Activated naive CD4-positive, alpha-beta T cell treated with anti-CD3 and anti-CD28 coated beads, Interleukin-2, amount 50 U/mL, for 72 hours (primary cell): ENCODE measurements at places on chromosomes 5 and 9. TPM values are rescaled to one million over a fixed set of nuclear protein-coding genes. Genes with fewer than 3 reads are reported as not detected.

The CFAP77 gene
- total RNA-seq, result not detected

The DOLK gene
- 5.1 TPM for total RNA-seq

The HK3 gene
- total RNA-seq, result 0.27 TPM

The FREM1 gene
- 0.23 TPM for total RNA-seq

The C5 gene
- 1.4 TPM for total RNA-seq

The PHF24 gene
- total RNA-seq, result 0.06 TPM

The TMEFF1 gene
- total RNA-seq, result 0.91 TPM

The SH3RF2 gene
- total RNA-seq, result not detected
